CD4-positive, alpha-beta T cell (primary cell): ENCODE measurements at places on chromosomes 6 and 20. TPM values are rescaled to one million over a fixed set of nuclear protein-coding genes. Genes with fewer than 3 reads are reported as not detected.

The GPLD1 gene
- total RNA-seq: 0.59 TPM

The ZNF318 gene
- total RNA-seq: 20.4 TPM

The STMND1 gene
- not detected for total RNA-seq

The CLPSL2 gene
- total RNA-seq: not detected

The CCDC28A gene
- 36.9 TPM for total RNA-seq

The PACRG gene
- 0.66 TPM for total RNA-seq

The PACSIN1 gene
- 1.3 TPM for total RNA-seq

The IPCEF1 gene
- total RNA-seq: 92.4 TPM

The REM1 gene
- total RNA-seq: not detected

The POM121L2 gene
- total RNA-seq: not detected

The MUC21 gene
- not detected for total RNA-seq

The OR2B2 gene
- not detected for total RNA-seq
